GM04504 (cell line): ENCODE measurements at places on chromosomes 5 and 9.

- no peak for DNase-seq
Measured at GRCh38 chr5:177468685-177469628, 4.5 kb downstream of the DBN1 start.

- DNase-seq: no peak
Measured at GRCh38 chr5:87113861-87114260, 153.8 kb upstream of the RASA1 start.

GRCh38 chr9:4463824-4464223 is 26.4 kb upstream of the SLC1A1 start:
- no peak for DNase-seq

DNA sequence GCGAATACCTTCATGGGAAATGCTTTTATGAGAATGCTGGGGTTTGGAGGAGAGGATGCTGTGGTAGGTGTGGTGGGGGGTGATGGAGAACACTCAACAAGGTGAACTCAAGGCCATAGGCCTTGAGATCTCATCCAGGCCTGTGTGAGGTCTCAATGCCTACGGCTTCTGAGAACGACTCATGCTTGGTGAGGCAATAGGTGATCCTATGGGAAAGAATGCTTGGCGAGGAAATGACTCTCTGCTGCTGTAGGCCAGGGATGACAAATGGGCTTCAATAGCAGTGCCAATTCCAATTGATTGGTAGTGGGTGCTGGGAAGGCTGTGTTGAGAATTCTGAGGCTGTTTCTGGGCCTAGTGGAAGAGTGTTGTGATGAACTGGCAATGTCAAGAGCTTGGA is 280.2 kb upstream of the CLINT1 start:
- DNase-seq: peak; percentile 42

GRCh38 chr5:177968661-177969211 is 27.3 kb downstream of the PROP1 start:
- DNase-seq: no peak

DNA sequence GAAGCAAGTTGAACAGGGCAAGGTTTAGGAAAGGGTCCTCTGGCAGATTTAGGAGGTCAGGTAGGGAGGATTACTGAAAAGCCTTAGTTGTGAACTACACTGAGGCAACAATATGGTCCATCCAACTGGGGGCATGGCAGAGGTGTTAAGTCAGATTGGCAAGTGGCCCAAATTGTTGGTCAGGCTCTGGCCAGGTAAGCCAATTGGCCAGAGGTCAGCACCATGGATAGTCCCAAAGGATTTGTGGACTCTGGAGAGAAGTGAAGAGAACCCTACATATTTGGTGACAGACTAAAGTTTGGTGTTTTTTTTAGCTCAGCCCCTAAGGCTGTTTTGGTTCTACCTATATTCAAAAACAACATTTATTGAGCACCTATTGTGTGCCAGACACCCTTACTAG is 39.1 kb upstream of the RASGRF2 start:
- no peak for DNase-seq

DNA sequence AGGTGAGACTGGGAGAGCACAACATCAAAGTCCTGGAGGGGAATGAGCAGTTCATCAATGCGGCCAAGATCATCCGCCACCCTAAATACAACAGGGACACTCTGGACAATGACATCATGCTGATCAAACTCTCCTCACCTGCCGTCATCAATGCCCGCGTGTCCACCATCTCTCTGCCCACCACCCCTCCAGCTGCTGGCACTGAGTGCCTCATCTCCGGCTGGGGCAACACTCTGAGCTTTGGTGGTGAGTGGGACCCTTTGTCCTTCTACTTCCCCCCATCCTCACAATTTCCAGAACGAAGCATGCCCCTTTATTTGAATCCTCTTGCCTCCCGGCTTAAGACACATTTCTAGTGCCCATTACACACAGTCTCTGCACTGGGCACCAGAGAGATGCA is 2.5 kb downstream of the PRSS3 start:
- no peak for DNase-seq

DNA sequence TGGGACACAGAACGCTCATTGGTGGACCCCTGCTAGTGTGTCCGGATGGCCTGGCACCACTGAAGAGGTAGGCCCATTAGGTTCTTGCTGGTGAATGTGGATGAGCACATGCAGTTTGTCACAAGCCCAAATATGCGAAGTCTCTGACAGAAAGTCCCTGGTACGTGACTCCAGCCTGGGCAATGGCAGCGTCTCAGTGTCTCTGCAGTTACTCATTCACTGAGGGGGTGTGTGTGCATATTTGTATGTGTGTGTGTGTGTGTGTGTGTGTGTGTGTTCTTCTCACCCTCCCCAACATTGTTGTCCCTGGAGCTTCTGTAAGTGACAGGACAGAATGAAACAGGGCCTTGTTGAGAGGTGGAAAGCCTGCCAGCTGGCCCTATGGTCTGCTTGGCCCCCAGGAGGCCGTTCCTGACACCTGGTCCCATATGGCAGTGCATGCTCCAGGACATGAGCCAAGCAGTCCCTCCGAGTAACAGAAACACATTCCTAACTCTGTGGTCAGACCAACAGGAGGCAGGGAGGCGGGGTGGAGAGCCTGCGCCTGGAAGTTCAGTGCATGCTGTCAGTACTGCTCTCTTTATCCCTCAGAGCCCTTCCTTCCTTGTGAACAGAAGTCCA is 169.9 kb downstream of the SLC28A3 start:
- DNase-seq: peak; percentile 95

DNA sequence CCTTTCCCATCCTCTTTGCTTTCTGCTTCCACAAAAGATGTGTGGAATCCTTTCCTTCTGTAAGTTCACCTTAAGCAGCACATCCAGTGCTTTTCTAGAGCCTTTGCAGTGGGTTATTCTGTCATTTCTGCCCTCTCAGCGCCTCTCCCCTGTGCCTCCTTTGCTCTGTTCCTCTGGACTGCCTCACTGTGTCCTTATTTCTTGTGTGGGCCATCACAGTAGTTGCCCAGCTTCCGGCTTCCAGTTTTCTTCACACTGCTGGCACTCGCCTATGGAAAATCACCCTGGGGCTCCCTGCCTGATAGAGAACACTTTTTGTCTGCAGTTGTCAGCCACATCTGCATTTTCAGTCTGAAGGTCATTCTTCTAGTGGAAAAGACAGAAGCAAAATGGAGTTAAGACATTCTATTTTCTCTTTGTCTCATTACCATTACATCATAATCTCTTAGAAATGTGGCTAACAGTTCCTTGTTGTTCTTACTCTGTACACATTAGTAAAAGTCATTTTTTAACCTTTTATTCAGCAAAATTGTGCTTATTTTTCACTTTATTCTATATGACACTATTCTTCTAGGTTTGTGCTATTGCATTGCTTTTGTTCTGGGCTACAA is 64.1 kb upstream of the ZNF608 start:
- DNase-seq: no peak

GRCh38 chr5:56757077-56757476 is 58.3 kb upstream of the MAP3K1 start:
- no peak for DNase-seq

DNA sequence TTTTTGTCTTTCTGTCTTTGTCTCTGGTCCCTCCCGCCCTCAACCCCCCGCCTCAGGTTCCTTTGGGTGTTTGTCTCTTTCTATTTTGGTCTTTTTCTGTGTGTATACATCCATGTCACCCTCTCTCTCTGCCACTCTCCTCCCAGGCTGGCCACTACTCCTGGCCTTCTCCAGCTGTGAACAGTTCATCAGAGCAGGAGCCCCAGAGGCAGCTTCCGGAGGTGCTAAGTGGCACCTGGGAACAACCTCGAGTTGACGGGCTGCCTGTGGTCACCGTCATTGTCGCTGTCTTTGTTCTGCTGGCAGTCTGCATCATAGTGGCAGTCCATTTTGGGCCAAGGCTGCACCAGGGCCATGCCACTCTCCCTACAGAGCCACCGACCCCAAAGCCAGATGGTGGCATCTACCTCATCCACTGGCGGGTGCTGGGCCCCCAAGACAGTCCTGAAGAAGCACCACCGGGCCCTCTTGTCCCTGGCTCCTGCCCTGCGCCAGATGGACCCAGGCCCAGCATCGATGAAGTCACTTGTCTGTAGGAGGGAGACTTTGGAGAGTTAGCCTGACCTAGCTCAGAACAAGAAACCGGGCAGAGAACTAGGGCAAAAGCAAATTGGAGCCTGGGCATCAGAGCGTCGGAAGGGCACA is 1.7 kb downstream of the SMIM33 start:
- no peak for DNase-seq

DNA sequence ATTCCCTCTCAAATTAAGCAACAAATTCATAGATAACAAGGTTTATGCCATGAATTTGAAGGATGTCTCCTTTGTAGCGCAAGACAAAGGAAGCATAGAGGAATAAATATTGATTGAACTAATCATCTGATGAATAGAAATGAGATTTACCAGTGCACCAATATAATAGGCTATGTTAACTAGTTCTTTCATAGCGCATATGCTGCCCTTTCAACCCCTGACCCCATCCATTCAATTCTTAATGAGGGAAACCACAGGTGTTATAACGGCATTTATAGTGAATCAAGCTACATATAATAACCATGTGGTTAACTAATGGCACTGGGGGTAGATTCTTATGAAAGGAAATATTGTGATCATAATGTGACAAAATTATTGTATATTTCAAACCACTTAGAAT is 6.5 kb downstream of the RORB start:
- no peak for DNase-seq

- DNase-seq: no peak
Measured at GRCh38 chr9:120177121-120177520, 402.8 kb downstream of the CDK5RAP2 start.

DNA sequence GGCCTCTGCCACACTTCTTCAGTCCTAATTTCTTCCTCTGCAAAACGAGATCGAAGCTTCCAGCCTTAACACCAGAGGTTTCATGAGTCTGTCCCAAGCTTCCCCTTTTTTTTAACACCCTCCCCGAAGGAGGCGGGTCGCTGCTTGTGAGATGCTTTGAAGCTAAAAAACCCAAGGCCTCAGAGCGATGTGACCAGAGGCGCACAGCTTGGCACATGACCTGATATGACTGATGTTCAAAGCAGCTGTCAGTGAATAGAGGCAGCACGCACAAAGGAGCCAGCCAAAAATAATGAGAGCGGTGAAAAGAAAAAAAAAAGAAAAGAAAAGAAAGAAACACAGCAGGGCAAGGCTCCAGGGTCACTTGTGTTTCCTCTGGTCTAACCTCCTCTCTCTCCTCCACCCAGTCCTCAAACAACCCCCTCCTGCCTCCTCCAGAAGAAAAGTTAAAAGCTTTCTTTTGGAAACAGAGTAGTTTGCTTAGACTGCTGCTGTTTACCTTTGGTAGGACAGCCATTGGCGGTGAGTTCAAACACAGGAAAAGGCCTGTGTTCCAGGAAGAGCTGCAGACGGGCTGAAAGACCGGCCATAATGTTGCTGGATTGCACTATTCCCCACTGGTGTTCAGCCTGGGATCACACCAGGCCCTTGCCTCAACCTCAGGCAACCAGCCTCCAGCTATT is 10.9 kb upstream of the ZNF366 start:
- DNase-seq: peak; percentile 65

GRCh38 chr5:86917117-86917579 is 299.4 kb downstream of the COX7C start:
- DNase-seq: peak; percentile 23

DNA sequence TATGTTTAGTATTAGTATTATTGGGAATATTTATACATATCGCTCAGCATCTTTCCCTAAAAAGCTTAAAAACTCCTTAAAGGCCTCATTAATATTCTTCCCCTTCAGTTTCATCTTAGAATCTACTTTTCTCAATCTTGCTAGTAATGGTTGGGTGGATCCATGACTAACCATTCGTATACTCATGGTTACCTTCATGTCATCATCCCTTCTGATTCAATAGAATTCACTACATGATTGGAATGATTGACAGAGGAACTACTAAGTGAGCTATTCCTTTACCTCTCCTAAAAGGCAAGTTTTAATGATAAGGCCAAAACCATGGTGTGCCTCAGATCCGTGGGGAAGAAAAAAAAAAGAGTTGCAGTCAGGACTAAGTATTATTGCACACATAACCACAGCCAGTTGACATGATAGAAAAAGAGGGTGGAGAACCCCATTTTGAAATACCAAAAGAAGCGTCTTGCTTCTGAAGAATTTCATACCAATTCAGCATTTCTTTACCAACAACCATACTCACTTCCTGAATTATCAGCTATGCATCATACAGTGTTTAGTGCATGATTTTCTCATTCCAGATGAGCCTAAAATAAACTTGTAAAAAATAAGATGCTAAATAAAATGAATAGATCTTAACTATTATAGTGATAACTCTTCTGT is 624.6 kb downstream of the PDE4D start:
- DNase-seq: no peak

GRCh38 chr5:150254774-150255173 is 34.8 kb downstream of the CAMK2A start:
- DNase-seq: no peak

- DNase-seq: peak; percentile 24
Measured at GRCh38 chr5:173010547-173011464, 27.2 kb downstream of the ATP6V0E1 start.

DNA sequence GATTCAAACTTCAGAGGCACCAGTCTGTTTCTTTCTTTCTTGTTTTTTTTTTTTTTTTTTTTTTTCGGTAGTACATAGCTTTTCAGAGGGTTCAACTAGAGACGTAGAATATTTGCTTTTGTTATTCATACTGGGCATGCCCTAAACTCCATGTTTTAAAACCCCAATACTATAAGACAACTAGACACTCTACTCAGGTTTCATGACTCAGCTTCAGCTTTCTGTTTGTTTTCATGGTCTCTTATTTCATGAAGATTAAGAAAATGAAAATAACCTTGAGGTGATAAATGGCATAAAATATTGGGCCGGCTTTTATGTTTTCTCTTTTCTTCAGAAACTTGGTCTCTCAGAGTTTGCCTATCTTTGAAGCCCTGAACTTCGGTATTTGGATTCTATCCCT is 2126.3 kb upstream of the ACO1 start:
- DNase-seq: no peak

DNA sequence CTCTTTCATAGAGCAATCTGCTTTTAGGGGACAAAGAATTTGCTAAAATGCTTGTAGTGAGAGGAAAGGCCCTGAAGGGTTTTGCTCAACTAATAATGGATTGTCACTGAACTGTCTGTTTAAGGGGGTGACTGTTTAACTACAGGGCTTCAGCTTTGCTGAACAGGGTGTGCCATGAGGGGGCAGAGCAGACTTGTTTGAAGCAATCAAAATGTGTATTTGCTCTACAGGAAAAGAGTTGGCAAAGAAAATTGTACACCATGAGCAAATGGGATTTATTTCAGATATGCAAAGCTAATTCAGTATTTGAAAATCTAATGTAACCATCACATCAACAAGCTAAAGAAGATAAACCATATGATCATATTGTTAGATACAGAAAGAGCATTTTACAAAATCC is 154.3 kb downstream of the GABRG2 start:
- no peak for DNase-seq

- peak; percentile 24 for DNase-seq
Measured at GRCh38 chr5:5419291-5420210, 2.9 kb upstream of the ICE1 start.

GRCh38 chr9:21813575-21814473 is 11.4 kb downstream of the MTAP start:
- peak; percentile 66 for DNase-seq

- DNase-seq: no peak
Measured at GRCh38 chr9:133477992-133478850, 678 bp downstream of the SLC2A6 start.

- DNase-seq: no peak
Measured at GRCh38 chr9:13568841-13569601, 289.5 kb upstream of the MPDZ start.
